ENCODE measurements at places on chromosomes 7 and 10.

- no peak for DNase-seq
Observed at GRCh38 chr7:147411096-147411495, 1179.5 kb upstream of the C7orf33 start.

- peak; percentile 89 for DNase-seq
Observed at GRCh38 chr10:35090162-35090954, at the start of gene CUL2. TSS of gene CUL2 (minus strand) at chr10:35090341. CDS start at chr10:35071317, 19,024 bp downstream.

DNA sequence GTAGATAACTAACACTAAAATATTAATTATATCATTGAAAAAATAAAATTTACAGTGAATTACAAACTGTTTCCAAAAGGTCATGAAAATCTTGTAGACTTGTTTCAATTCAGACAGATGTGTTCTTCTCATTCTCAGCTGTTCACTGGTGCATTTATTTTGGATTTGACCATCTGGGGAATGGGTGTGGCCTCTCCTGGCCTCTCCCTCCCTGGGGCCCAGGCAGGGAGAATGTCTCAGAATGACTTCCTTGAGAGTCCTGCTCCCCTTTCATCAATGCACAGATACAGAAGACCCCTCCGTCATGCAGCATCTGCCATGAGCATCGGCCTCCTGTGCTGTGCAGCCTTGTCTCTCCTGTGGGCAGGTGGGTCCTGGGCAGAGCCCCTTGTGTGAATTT is 192.8 kb upstream of the PRSS58 start:
- DNase-seq, result no peak

DNA sequence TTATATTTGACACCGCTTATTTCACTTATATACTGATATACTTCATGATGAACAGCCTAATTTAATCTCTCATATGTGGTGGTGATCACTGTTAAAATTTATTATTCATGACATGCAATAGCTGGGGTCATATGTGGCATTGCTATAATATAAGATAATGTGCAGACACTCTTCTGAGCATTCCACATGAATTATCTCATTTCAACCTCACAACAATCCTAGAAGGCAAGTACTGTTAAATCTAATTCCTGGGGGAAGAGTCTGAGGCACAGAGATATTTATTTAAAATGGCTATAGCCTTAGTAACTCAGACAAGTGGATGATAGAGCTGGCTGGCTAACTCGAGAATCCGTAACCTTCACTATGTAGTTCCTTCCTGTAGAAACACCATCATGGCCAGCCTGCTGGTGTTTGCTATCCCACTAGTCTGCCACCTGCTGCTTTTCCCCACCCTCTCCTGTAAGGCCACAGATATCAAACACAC is 46.6 kb upstream of the A1CF start:
- no peak for DNase-seq

GRCh38 chr7:98628418-98628817 is 11.3 kb downstream of the NPTX2 start:
- no peak for DNase-seq

DNA sequence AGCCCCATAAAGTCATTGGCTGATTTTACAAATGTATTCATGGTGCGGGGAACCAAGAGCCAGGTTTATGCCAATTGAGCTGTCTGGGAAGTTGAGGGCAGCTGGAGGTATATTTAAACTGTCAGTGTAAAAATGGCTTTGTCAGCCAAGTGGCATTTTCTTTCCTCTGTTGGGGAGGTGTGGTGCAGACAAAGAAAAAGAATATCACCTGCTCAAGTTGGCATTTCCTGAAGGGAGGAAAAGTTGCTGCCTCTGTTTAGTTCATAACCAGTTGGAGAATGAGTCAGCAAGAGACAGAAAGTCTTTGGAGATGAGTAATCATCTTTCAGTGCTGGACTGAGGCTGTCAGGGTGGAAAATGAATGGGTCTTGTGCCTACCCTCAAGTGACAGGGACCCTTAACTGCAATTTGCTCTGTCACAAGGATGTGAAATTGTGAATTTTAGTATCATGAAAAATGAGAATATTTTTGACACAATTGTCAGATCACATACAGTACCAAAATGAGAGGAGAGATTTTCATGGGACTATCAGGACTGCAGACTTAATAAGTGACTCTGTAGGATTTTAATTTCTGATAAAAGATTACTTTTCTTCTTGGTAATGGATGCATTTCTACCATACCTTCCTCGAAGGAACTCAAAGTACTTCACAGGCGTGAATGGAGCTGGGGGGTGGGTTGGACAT is 137.3 kb downstream of the ANLN start:
- DNase-seq, result no peak

DNA sequence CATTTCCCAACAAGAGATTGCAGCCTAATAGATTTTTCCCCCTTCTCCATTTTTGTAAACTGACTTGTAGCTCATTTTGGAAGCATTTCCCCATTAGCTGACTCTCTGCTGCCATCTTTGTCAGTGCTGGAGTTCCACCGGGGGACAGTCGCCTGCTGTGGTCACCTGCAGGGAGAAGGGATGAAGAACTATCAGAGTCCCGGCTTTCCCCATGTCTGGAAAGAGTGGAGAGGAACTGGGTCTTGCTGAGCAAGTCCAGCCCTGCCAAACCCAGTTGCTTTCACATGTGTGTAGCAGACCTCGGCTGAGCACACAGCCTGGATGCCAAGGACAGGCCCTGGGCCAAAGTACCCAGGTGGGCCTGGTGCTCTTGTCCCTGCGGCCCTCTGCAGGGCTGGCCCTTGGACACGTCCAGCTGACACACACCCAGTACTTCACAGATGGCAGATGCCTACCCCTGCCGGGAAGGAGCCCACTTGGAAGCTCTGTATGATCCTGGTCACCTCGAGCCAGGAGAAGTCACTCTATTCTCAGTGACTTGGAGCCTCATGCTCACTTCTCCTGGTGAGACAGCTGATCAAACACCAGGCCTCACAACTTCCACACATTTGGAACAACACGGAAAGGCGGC is 157.3 kb upstream of the NPVF start:
- peak; percentile 61 for DNase-seq

DNA sequence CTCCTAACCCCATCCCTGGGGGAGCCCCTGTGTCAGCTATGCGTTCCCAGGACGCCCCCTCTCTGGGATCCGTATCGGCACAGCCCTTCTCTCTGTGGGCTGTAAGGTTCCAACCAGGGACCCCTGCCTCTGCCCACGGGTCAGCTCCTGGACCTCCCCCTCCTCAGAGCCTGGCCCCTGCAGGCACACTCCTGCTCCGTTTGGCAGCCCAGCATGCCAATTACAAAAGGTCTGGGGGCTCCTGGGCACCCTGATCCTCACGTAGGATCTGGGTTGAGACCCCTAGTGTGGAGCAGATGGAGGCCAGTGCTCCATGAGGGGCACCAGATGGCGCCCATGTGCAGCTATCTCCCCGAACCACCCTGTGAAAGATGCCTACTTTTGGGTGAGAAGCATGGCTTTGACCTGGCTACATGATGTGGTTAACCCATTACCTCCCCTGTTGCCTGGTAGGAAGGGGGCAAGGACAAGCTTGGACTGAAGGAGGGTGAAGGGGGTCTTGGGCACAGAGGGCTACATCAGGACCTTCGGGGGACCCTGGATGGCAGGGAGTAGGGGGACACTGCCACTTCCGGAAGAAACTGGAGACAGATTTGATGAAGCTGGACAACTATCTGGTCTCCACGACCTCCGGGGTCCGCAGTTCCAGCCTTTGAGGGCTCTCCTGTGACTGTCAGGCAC is 9.0 kb downstream of the TACR2 start:
- peak; percentile 54 for DNase-seq

Data from NCI-H146 (cell line).